Astrocyte (in vitro differentiated cells and primary cell): ENCODE measurements at places on chromosomes 3 and 15. TPM values are rescaled to one million over a fixed set of nuclear protein-coding genes. Genes with fewer than 3 reads are reported as not detected.
A peak's percentile ranks its signal among the peaks of the same experiment; 100 is the strongest.

The PAQR5 gene
- total RNA-seq, result 0.87 and 1.2 TPM in 2 replicates

DNA sequence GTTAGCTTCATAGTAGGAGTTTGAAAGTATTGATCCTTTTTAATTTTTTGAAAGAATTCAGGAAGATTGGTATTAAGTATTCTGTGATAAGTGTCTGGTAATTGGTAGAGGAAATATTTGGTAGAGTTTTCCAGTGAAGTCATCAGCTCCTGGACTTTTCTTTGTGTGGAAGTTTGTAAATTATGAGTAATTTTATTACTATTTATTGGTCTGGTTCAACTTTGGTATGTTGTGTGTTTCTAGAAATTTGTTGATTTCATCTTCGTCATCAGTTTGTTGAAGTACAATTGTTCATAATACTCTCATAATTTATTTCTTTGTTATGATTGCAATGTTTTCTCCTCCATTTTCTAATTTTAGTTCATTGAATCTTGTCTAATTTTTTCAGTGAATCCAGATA, 832.0 kb downstream of the OTOL1 start:
- no peak overlapping the region for H3K4me3 ChIP-seq
- H3K27me3 ChIP-seq, result no peaks in the 10 kb centered on the region
- no peaks in the 10 kb centered on the region for H3K4me1 ChIP-seq
- H3K27ac ChIP-seq, result no peak overlapping the region

DNA sequence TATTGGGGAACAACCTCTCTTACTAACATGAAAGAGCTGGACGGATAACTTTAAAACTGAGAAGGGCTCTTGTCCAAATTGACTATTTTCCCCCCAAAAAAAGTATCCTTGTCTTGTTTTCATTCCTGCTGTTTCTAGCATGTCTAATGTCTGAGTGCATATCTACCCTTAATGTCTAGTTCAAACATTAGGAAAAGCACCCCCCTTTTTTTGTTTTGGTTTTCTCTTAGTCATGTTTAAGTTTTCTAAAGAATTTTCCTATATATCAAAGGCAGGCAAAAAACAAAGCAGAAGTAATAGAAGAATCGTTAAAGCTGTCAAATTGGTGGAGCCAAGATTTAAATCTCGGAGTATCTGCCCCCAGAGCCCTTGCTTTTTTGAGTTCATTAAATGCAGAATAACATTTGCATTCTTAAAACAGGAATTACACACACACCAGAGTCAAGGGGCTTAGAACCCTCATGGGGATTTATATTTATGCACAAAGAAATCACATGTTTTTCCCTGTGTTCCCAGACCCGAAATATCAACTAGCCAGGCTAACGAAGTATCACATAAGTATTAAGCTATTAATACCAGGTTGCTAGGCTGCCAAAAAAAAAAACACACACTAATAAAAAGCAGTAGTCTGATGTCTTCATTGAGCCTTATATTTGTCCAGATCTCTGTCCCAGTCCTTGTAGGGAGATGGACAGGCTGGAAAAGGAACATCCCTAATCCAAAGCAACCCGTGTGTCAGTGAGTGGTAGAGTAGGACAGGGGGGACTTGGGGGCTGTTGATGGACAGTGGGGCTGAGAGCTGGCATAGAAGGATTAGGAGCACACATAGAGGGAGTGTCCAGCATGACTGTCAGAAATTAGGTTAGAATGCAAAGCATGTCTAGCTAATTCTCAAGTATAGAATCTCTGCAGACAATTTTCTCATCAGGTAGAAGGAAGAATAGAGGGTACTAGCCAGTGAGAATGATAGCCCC, 103.6 kb upstream of the BFSP2 start:
- DNase-seq, result no peak
- peaks cover 47% of the 10 kb centered on the region for H3K4me1 ChIP-seq
- H3K27ac ChIP-seq, result peak overlapping the region; percentile 87
- H3K4me3 ChIP-seq, result no peak overlapping the region
- H3K27me3 ChIP-seq, result no peaks in the 10 kb centered on the region

- H3K4me1 ChIP-seq, result peaks cover 50% of the 10 kb centered on the region
- peak overlapping the region; percentile 94 for H3K27ac ChIP-seq
- no peak overlapping the region for H3K4me3 ChIP-seq
- no peaks in the 10 kb centered on the region for H3K27me3 ChIP-seq
- peak; percentile 93 for DNase-seq
These were observed 4.4 kb downstream of the GXYLT2 start for GRCh38 chr3:72892081-72892775.

GRCh38 chr3:172627057-172627809, 83.6 kb downstream of the NCEH1 start:
- H3K36me3 ChIP-seq, result peaks cover 4% of the 10 kb centered on the region
- DNase-seq, result peak; percentile 49
- H3K27ac ChIP-seq, result peak overlapping the region; percentile 18
- no peak overlapping the region for H3K4me3 ChIP-seq
- H3K27me3 ChIP-seq, result no peaks in the 10 kb centered on the region
- peaks cover 16% of the 10 kb centered on the region for H3K4me1 ChIP-seq

The CEP63 gene
- total RNA-seq, result 20.2 and 21.3 TPM in 2 replicates

The ZNF148 gene
- total RNA-seq, result 44.5 and 47.2 TPM in 2 replicates

GRCh38 chr3:152192936-152193672, 75.6 kb upstream of the MBNL1 start:
- H3K4me1 ChIP-seq, result no peaks in the 10 kb centered on the region
- no peak for DNase-seq
- H3K4me3 ChIP-seq, result no peak overlapping the region
- H3K27ac ChIP-seq, result no peak overlapping the region
- no peaks in the 10 kb centered on the region for H3K36me3 ChIP-seq
- no peaks in the 10 kb centered on the region for H3K27me3 ChIP-seq

- DNase-seq, result no peak
- H3K36me3 ChIP-seq, result no peaks in the 10 kb centered on the region
- H3K4me1 ChIP-seq, result no peaks in the 10 kb centered on the region
- H3K4me3 ChIP-seq, result no peak overlapping the region
- no peaks in the 10 kb centered on the region for H3K27me3 ChIP-seq
These were observed 77.2 kb downstream of the CADPS start for GRCh38 chr3:62798000-62798399.

- H3K27ac ChIP-seq, result no peak overlapping the region
- H3K4me3 ChIP-seq, result no peak overlapping the region
- H3K36me3 ChIP-seq, result no peaks in the 10 kb centered on the region
- DNase-seq, result no peak
- no peaks in the 10 kb centered on the region for H3K27me3 ChIP-seq
These were observed 38.4 kb upstream of the MEIS2 start for GRCh38 chr15:37138591-37139215.

DNA sequence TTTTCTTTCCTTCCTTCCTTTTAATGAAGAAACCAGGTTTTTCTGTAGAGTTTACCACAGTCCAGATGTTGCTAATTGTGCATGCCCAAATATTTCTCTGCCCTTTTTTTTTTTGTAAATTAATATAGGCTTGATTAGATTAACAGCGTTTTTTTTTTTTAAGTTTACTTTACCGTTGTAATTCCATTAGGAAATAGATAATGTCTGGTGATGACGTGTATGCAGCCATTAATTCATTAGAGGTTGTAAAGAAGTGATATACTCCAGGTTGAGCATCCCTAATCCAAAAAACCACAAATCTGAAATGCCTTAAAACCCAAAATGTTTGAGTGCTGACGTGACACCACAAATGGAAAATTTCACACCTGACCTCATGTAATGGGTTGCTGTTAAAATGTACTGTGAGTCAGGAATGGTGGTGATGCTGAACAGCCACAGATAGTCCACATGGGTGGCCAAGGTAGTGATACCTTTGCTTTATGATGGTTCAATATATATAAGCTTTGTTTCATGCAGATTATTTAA, 43.2 kb downstream of the KNL1 start:
- no peak overlapping the region for H3K4me3 ChIP-seq
- H3K36me3 ChIP-seq, result peaks cover 4% of the 10 kb centered on the region
- no peaks in the 10 kb centered on the region for H3K4me1 ChIP-seq
- DNase-seq, result peak; percentile 23
- no peak overlapping the region for H3K27ac ChIP-seq
- H3K27me3 ChIP-seq, result no peaks in the 10 kb centered on the region

GRCh38 chr15:22265056-22265945, 185.0 kb downstream of the OR4M2 start:
- no peak overlapping the region for H3K4me3 ChIP-seq
- no peaks in the 10 kb centered on the region for H3K36me3 ChIP-seq
- DNase-seq, result no peak
- no peaks in the 10 kb centered on the region for H3K27me3 ChIP-seq
- H3K4me1 ChIP-seq, result no peaks in the 10 kb centered on the region
- no peak overlapping the region for H3K27ac ChIP-seq

- H3K4me3 ChIP-seq, result no peak overlapping the region
- DNase-seq, result no peak
- no peaks in the 10 kb centered on the region for H3K36me3 ChIP-seq
- peaks cover 4% of the 10 kb centered on the region for H3K4me1 ChIP-seq
- no peaks in the 10 kb centered on the region for H3K27me3 ChIP-seq
These were observed 42.7 kb downstream of the METTL6 start for GRCh38 chr3:15384510-15385237.

GRCh38 chr3:195731356-195731905, 10.7 kb downstream of the MUC20 start:
- H3K36me3 ChIP-seq, result no peaks in the 10 kb centered on the region
- no peak overlapping the region for H3K27ac ChIP-seq
- DNase-seq, result no peak
- H3K27me3 ChIP-seq, result peaks cover 3% of the 10 kb centered on the region
- H3K4me1 ChIP-seq, result no peaks in the 10 kb centered on the region

GRCh38 chr15:68601206-68602197, 22.7 kb downstream of the CORO2B start:
- no peak for DNase-seq
- no peaks in the 10 kb centered on the region for H3K27me3 ChIP-seq
- H3K4me1 ChIP-seq, result peaks cover 58% of the 10 kb centered on the region
- no peak overlapping the region for H3K4me3 ChIP-seq
- no peaks in the 10 kb centered on the region for H3K36me3 ChIP-seq

- H3K36me3 ChIP-seq, result no peaks in the 10 kb centered on the region
- no peaks in the 10 kb centered on the region for H3K4me1 ChIP-seq
- DNase-seq, result no peak
- no peak overlapping the region for H3K4me3 ChIP-seq
- no peak overlapping the region for H3K27ac ChIP-seq
These were observed 86.4 kb downstream of the POLR2M start for GRCh38 chr15:57792724-57793449.

The PHC3 gene
- 37.7 and 40.8 TPM in 2 replicates for total RNA-seq

GRCh38 chr3:88334187-88334868, 184.6 kb downstream of the C3orf38 start:
- no peaks in the 10 kb centered on the region for H3K27me3 ChIP-seq
- H3K4me1 ChIP-seq, result no peaks in the 10 kb centered on the region
- H3K27ac ChIP-seq, result no peak overlapping the region
- DNase-seq, result no peak

The GATM gene
- 5.1 and 5.4 TPM in 2 replicates for total RNA-seq

GRCh38 chr3:43288366-43288765, 2.0 kb downstream of the SNRK start:
- peaks cover 11% of the 10 kb centered on the region for H3K4me1 ChIP-seq
- no peak overlapping the region for H3K4me3 ChIP-seq

DNA sequence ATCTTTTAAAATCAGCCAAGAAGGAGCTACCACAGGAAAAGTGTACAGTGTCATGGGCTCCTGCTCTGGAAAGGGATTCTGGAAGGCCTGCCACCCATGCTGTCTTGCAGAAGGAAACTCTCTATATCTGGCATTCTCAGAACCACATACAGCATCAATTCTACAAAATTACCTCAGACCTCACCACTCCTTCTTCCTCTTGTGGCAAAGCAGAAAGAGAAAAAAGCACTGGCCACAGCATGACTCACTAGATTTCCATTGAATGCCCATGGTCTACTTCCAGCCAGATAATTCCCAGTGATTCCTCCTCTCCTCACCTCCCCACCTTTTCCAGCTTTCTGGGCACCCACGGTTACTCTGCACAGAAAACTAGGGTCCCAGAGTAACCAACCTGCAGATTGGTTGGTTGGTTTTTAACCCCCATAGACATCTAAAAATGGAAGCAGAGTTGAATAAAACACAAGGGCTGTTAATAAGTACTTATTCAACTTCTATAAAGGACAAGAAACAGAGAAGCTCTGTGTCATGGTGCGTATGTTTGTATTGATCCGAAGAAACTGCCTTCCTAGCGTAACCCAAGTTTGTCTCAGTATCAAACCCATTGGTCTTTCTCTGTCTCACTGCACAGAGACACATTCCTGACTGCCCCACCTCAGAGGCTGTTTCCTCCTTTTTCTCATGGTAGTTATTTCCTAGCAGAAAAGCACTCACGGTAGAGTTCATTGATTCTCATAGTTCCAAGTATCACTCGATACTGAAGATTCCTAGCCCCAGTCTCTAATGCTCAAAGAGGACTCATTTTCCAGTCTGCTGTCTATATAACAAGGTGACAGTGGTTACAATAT, 67.7 kb downstream of the LDHAL6B start:
- H3K4me3 ChIP-seq, result no peak overlapping the region
- DNase-seq, result peak; percentile 88
- peak overlapping the region; percentile 12 for H3K27ac ChIP-seq
- H3K36me3 ChIP-seq, result peaks cover 5% of the 10 kb centered on the region
- no peaks in the 10 kb centered on the region for H3K27me3 ChIP-seq

DNA sequence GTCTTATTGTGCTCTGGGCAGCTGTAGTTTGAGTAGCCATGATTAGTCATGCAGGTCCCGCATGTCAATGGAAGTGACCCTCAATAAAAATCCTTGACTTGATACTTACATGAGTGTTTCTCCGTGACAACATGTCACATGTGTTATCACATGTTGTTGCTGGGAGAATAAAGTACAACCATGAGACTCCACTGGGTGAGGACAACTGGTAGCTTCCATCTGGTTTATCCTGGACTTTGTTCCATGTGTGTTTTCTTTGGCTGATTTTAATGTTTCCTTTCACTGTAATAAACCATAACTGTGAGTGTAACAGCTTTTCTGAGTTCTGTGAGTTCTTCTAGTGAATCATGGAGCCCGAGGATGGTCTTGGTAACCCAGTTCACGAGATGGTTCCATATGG, 63.1 kb upstream of the NDN start:
- H3K4me1 ChIP-seq, result no peaks in the 10 kb centered on the region
- H3K36me3 ChIP-seq, result no peaks in the 10 kb centered on the region
- no peak overlapping the region for H3K27ac ChIP-seq
- H3K4me3 ChIP-seq, result no peak overlapping the region
- no peaks in the 10 kb centered on the region for H3K27me3 ChIP-seq

GRCh38 chr3:150146991-150147761, 176.5 kb upstream of the PFN2 start:
- peak overlapping the region; percentile 91 for H3K27ac ChIP-seq
- no peaks in the 10 kb centered on the region for H3K27me3 ChIP-seq
- H3K4me1 ChIP-seq, result peaks cover 24% of the 10 kb centered on the region
- no peaks in the 10 kb centered on the region for H3K36me3 ChIP-seq

The HEG1 gene
- total RNA-seq, result 62.1 and 65.7 TPM in 2 replicates

The INSYN1 gene
- 5.2 and 9.1 TPM in 2 replicates for total RNA-seq

- DNase-seq, result no peak
- no peaks in the 10 kb centered on the region for H3K4me1 ChIP-seq
- no peaks in the 10 kb centered on the region for H3K36me3 ChIP-seq
- no peak overlapping the region for H3K27ac ChIP-seq
- no peak overlapping the region for H3K4me3 ChIP-seq
These were observed 52.6 kb downstream of the AGTR1 start for GRCh38 chr3:148750296-148750695.

DNA sequence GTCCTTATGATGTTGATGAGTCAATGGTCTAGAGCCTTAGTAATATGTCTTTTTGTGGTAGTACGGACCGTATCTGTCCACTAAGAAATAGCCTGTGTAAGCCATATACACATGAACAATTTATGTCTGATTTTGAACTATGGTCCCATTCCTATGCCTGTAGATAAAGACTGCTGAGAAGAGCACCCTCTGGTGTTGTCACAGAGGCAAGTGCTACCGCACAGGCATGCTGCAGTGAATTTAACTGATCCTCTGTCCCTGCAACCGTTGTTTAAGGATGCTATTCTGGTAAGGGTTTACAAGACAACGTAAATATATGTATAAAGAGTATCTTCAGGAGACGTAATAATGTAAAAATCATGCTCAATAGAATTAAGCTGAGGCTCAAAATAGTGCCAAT, 170.7 kb downstream of the UBE3A start:
- DNase-seq, result no peak
- H3K27me3 ChIP-seq, result no peaks in the 10 kb centered on the region
- H3K27ac ChIP-seq, result no peak overlapping the region
- H3K4me3 ChIP-seq, result no peak overlapping the region
- H3K4me1 ChIP-seq, result no peaks in the 10 kb centered on the region
